H4 (cell line): ENCODE measurements at places on chromosomes 6 and 20. TPM values are rescaled to one million over a fixed set of nuclear protein-coding genes. Genes with fewer than 3 reads are reported as not detected.

Gene FRK
- 0.21 and 0.39 TPM in 2 replicates for total RNA-seq

Gene COL11A2
- total RNA-seq, result 0.10 and 0.39 TPM in 2 replicates

Gene GNAS-AS1
- 1.5 and 3.0 TPM in 2 replicates for total RNA-seq

Gene AIF1
- total RNA-seq, result not detected in 2 replicates

Gene BCAS1
- 0.12 TPM in 1 of 2 replicates, not detected in the other for total RNA-seq

Gene DDO
- total RNA-seq, result 1.4 and 3.6 TPM in 2 replicates

Gene TINAG
- total RNA-seq, result not detected in 2 replicates

Gene C6orf141
- total RNA-seq, result 2.6 and 2.9 TPM in 2 replicates

Gene PHACTR1
- 1.8 and 3.3 TPM in 2 replicates for total RNA-seq

Gene SNAP91
- total RNA-seq, result 0.43 and 1.6 TPM in 2 replicates

Gene LGSN
- 0.23 TPM in 1 of 2 replicates, not detected in the other for total RNA-seq

Gene C6orf15
- total RNA-seq, result not detected in 2 replicates

Gene OR5V1
- total RNA-seq, result not detected in 2 replicates

Gene BMP7
- total RNA-seq, result 11.3 and 11.8 TPM in 2 replicates

Gene PRSS35
- not detected in 2 replicates for total RNA-seq

Gene DNMT3B
- 3.3 and 5.4 TPM in 2 replicates for total RNA-seq

Gene ID4
- 4.3 and 5.5 TPM in 2 replicates for total RNA-seq

Gene COX4I2
- total RNA-seq, result not detected in 2 replicates

Gene CD93
- total RNA-seq, result not detected in 2 replicates
